ENCODE measurements at places on chromosomes 12 and 14.

DNA sequence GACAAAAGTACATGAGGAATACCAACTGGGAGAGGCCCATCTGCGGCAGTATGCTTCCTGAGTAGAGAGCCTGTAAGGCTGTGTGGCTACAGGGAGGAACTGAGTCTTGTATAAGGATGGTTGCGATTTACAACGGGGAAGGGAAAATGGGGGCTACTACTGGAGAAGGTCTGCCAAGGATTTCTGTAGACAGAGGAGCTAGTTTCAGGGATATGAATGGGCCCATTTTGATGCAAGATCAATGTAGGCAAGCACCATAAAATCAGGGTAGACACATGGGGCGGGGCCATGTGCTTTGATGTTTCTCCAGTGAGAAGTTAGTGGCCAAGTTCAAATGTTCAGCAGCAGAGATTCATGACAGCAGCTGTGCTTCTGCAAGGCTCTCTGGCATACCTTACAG lies 149.4 kb downstream of the GPR65 start:
- no peak for DNase-seq

GRCh38 chr12:42691991-42692557 lies 102.5 kb upstream of the PRICKLE1 start:
- no peak for DNase-seq

DNA sequence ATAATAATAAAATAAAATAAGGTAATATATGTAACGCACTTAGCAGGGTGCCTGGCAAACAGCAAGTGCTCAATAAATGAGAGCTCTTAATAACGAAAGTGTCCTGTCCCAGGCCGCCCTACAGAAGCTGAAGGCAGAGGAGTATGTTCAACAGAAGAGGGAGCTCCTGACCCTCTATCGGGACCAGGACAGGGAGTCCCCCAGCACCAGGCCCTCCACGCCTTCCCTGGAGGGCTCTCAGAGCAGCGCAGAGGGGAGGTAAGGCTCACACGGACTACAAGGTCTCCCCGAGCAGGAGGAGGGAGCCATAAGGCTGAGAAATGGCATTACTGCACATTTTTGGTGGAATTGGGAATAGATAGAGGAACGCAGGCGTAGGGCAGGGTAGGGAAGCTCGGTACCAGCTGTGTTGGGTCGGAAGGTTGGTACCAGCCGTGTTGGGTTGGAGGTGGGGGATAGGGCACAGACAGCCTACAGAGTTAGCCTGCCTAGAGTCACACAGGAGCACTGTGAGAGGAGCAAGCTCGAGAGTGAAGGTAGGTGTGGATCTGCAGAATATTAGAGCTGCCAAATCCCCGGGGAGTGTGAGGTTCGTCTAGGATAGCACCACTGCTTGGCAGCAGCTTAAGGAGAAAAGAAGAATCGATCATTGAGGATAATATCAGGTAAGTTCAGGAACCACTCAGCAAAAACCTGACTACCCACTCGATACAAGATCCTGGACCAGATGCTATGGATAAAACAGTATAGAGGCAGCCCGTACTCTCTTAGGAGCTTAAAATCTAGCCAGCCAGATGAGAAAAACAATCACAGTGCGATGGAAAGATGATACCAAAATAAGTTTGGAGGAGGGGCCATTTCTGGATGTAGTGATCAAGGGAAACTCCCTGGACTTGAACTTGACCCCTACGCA lies 15.3 kb downstream of the TNFRSF1A start:
- DNase-seq = no peak

DNA sequence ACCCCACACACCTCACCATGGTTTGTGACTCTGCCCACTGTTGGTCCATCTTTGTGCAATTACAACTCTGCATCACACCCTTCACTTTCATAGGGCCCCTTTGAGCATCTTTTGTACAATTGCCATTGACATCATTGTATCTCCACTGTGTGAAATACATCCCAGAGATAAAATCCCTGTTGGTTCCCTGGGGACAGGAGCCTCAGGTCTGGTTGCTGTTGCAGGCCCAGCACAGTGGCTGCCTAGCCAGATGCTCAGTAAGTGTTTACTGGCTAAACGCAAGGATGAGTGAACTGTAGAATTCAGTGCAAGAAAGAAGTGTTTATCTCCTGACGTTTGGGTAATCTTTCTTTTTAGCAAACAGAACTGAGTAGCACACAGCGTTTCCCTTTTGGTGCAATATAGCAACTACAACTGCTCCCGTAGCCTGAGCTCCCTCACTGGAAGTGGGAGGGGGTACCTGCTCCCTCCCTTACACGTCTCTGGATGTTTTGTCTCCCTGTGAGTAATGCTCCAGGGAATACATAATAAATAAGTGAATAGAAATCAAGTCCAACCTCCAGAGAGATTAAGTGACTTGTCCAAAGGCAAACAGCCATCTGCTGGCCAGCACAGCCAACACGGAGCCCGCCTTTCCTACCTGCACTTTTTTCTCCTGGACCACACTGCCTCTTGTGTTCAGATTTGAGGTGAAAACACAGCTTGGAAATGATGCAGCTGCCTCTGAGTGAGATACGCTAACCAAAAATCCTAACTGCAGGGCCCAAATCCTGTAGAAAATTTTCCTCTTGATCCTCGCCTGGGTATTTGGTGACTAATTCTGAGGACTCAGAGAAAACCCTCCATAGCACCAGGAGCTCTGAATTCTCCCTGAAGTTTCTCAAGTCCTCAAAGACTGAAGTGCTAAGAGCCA lies 27.4 kb downstream of the GALNT16 start:
- no peak for DNase-seq

DNA sequence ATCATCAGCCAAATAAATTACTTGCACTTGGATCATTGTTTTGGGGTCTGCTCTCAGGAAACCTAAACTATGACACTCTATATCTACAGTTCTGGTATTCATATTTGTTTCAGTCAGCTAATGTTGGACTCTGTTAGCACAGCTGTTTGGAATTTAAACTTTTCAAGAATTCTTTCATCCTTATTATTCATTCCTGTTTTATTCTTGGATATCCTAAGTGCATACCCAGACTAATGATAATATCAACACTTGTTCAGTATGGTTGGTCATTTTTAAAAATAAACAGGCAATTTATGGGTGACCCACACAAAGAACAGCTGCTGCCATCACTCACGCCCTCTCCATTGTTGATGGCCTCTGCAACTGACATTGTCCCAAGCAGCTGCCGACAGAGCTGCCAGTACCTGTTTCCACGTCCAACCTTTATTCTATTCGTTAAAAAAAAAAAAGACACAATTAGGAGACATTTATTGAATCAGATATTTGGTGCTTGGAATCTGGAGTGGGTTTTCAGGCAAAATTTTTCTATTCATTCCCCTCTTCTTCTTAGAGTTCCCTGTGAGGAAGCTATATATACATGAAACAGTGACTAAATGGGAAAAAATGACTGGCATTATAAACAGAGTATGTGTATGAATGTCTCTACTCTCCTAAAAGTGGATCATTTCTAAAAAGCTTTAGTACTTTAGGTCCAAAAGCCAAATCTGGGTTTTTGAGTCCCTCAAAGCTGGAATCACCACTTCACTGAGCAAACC lies 252.1 kb upstream of the NAV3 start:
- DNase-seq = no peak

GRCh38 chr12:8123124-8123912 lies at the start of gene CLEC4A:
Gene CLEC4A (plus strand): TSS chr12:8123617. CDS start chr12:8123879, 262 bp downstream.
- no peak for DNase-seq

DNA sequence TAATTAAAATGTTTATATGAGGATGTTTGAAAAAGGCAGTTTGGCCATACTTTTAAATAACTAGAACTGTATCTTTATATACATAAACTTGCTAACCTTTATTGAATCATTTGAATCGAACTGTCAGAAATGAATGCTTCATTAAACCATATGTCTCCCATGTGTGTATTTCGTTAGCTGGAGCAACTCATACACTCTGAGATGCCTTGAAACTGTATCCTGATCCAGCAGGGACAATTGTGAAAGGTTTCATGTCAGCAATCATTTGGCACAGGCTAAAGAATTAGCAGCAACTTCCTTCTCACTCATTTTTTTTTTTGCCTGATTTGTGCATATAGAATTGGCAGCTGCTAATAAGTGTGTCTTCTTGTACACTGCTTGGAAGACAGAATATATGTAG lies 109.9 kb downstream of the NAV3 start:
- no peak for DNase-seq

DNA sequence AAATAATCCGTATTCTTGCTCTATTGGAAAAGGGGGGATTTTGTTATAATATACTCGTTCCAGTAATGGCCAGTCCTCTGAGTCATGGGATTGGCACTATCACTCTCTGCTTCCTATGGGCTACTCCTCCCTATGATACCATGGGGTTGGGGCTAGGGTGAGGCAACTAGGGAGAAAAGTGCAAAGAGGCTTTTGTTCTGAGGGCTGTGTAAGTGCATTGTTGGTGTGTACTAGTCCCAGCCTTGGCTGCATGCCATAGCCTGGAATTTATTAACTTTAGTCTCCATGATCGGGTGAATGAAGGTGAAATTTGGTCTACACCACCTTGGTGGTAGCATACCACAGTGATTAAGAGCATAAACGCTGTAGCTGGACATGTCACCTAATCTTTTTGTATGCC lies 247.6 kb downstream of the RPAP3 start:
- no peak for DNase-seq

- no peak for DNase-seq
Observed at GRCh38 chr12:107355004-107355565, 261.7 kb upstream of the CRY1 start.

- no peak for DNase-seq
Observed at GRCh38 chr14:75365116-75365515, 62.7 kb upstream of the JDP2 start.

DNA sequence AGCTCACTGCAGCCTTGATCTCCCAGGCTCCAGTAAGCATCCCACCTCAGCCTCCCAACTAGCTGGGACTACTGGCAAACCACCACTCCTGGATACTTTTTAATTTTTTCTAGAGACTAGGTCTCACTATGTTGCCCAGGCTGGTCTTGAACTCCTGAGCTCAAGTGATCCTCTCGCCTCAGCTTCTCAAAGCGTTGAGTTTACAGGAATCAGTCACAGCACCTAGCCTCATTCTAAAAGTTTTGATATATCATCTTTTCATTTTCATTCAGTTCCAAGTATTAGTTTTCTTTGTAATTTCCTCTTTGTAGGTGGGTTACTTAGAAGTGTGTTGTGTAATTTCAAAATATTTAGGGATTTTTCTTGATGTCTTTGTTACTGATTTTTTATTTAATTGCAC lies 9.6 kb downstream of the CBX5 start:
- DNase-seq = no peak

- no peak for DNase-seq
Observed at GRCh38 chr14:78835909-78836308, 665.7 kb downstream of the NRXN3 start.

GRCh38 chr12:93139028-93139665 lies 210.1 kb upstream of the EEA1 start:
- no peak for DNase-seq

DNA sequence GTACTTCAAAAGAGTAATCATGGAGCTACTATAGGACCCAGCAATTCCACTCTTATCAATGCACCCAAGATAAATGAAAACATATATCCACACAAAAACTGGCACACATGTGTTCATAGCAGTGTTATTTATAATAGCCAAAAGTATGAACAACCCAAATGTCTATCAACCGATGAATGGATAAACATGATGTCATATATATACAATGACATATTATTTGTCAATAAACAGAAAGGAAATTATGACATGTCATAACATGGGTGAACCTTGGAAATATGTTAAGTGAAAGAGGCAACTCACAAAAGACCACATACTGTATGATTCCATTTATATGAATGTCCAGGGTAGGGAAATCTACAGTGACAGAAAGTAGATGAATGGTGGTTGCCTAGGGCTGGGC lies 347.1 kb upstream of the DDHD1 start:
- DNase-seq = no peak

- no peak for DNase-seq
Observed at GRCh38 chr12:52799505-52800211, 3.7 kb upstream of the KRT3 start.

- DNase-seq = no peak
Observed at GRCh38 chr12:87848248-87848868, 180.8 kb downstream of the C12orf50 start.

- no peak for DNase-seq
Observed at GRCh38 chr12:97016163-97016562, 109.1 kb downstream of the NEDD1 start.

DNA sequence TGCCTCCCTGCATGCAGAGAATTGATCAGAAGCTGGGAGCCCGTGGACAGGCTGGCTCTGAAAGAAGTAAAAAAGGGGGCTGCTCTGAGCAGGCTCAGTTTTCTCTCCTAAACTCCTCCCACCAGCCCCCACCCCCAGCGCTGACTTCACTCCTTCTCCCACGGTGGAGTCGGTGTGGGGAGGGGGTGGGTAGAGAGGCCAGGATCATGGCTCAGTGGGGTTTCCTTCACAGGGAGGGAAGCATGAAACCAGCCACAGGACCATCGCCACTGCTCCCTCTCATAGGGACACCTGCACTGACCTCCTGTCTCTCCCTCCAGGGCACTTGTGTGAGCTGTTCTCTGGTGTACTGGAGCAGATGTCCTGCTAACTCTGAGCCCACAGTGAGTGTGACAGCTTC lies 78.9 kb downstream of the STAB2 start:
- DNase-seq = no peak

GRCh38 chr14:22824711-22825359 lies 4.9 kb upstream of the MRPL52 start:
- DNase-seq = no peak

- no peak for DNase-seq
Observed at GRCh38 chr14:63051992-63052391, 6.7 kb upstream of the KCNH5 start.

GRCh38 chr14:77598366-77599070 lies 17.9 kb downstream of the SPTLC2 start:
- DNase-seq = no peak

DNA sequence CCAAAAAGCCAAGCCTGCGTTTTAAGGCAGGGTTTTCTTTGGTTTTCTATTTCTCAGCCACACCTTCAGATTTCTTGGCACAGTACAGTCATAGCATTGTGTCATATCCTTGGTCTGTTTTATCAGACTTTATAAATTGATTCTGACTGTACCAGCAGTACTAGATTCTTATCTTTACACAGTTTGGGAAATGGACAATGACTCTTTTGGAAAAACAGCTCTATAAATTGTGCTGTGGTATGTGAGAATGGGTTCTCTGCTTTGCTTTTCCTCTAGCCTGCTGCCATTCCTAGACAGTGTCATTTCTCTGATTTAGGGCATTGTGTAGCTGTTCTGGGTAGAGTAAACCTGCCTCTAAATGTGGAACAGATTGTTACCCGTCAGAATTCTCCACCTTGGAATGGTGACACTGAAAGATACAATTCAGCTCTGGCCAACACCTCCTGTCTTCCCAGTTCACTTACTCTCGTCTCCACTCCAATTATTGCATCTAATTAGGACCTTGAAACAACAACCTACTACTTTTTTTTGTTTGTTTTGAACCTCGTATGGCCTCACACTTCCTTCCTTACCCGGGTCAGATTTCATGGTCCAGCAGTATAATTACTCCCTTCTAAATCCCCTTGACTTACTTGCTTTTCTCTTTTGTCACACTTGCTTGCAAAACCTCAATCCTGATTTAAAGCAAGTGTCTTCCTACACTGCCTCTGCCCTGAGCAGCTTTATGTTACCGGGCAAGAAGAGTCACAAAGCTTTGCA lies 226.3 kb downstream of the ERC1 start:
- DNase-seq = no peak

GRCh38 chr12:27709932-27710591 lies 570 bp upstream of the MRPS35 start:
- DNase-seq = no peak

GRCh38 chr12:116529048-116529447 lies 30.1 kb upstream of the MAP1LC3B2 start:
- DNase-seq = no peak

GRCh38 chr14:60760644-60761364 lies 26.2 kb downstream of the MNAT1 start:
- DNase-seq = no peak

- DNase-seq = no peak
Observed at GRCh38 chr14:47857646-47858045, 182.2 kb upstream of the MDGA2 start.
